Left kidney (tissue), 8 donors: ENCODE measurements at places on chromosomes 16 and 17. TPM values are rescaled to one million over a fixed set of nuclear protein-coding genes. Genes with fewer than 3 reads are reported as not detected.

GRCh38 chr17:4950075-4950745, 709 bp upstream of the ENO3 start:
- no peak for DNase-seq

DNA sequence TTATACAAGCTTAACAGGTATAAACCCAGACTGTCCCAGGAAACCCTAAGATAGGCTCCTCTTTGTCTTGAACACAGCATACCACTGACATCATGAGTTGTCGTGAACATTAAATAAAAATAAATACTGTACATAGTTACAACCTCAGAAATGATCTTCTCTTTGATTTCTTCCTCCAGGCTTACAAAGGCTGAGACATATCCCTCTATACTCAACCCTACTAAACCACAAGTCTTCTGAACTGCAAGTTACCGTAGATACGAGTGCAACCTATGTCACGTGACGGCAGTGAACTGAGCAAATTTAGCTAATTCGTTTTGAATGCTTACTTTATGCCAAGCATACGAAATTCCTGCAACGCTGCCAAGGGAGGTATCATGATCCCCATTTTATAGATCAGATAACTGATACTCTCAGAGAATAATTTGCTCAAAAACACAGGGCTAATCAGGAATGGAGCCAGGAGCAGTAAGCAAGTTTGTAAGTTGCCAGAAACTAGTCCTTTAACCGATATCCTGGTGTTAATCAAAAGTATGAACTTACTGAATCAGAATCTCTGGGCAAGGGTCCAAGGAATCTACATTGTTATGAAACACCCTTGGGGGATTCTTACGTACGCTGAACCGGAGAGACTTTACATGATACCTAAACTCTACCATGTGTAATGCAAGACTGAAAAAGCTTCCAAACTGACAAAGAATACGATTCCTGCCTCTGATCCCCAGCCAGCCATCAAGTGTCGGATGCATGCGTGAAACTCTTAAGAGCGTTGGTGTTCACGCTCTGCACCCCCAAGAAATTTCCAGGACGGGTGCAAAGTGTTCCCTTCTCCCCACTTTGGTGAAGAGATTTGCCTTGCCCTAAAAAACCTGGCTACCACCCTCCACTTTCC, 106.2 kb downstream of the XYLT1 start:
- no peak for DNase-seq

DNA sequence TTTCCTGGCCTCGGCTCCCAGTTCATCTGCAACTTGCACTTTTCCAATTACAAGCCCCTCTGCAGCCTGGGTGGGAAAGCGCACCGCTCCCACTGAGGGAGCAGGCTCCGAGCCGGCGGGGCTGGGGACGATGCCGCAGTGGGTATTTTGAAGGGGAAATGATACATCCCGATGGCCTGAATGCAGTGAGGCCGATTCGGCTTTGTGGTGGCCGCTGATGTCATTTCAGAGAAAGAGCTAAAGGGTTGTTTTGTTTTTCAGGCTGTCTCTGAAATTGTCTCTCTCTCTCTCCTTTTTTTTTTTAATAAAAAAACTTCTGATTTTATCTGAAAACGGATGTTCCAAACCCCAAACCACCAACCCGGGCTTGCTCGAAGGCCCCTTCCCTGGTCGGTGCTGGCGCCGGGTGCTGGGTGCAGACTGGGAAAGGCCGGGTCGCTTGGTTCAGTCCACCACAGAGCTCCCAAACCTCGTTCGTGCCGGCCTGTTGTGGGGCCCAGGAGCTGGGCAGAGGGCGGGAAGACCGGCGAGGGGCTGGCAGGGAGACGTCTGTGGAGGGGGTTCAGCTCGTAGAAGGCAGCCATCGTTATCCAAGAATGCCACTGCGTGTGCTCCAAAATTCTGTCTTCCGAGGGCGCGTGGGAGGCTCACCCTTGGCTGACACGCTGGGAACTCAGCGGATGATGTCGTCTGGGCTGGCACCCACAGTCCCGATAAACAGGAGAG, 102.8 kb downstream of the FOXL1 start:
- DNase-seq = no peak

Gene JPH3
- 0.76 TPM for polyA plus RNA-seq

- no peak for DNase-seq
Measured at GRCh38 chr16:31228206-31228605, 11.3 kb upstream of the PYDC1 start.

DNA sequence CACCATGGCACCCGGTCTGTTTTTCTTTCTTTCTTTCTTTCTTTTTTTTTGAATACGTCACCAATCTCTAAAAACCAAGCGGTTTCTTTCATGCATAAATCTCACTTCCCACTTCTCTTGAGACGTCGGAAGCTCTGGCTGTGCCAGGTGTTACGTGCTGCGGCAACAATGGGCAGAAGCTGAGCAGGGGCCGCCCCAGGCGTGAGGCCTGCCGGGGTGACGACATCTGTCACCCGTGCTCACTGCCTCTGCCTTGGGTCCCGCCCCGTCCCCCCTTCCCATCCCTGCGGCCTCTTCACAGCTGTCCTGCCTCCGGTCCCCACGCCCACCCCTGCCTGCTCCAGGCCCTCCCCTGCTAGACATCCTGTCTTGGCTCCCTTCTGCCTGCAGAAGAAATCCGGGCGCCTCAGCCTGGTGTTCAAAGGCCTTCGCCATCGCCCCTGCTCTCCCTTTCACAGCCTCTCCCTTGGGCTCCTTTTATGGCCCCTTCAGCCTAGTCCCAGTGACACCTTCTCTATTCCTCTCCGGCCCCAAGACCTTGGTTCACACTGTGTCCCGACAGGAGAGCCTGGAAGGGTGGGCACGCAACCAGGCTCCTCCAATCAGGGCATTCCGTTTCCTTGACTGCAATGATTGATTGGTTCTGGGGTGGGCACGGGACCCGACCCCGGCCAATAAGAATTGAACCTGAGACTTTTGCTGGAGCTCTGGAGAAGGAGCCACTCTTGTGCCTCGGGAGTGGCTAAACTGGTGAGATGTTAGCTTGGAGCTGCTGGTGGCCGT, 4.8 kb downstream of the P2RX1 start:
- DNase-seq = no peak

DNA sequence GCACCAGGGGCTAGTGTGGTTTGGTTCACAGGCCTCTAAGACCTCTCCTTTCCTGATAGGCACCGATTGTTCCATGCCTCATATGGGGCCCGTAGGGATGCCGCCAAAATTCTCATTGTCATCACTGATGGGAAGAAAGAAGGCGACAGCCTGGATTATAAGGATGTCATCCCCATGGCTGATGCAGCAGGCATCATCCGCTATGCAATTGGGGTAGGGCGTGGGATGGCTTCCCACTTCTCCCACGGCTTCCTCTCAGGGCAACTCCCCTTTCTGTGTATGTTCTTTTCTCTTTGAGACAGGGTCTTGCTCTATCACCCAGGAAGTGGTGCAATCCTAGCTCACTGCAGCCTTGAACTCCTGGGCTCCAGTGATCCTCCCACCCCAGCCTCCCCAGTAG, 5.3 kb downstream of the ITGAX start:
- DNase-seq = no peak

GRCh38 chr16:23391381-23392222, 61.4 kb downstream of the COG7 start:
- DNase-seq = no peak

DNA sequence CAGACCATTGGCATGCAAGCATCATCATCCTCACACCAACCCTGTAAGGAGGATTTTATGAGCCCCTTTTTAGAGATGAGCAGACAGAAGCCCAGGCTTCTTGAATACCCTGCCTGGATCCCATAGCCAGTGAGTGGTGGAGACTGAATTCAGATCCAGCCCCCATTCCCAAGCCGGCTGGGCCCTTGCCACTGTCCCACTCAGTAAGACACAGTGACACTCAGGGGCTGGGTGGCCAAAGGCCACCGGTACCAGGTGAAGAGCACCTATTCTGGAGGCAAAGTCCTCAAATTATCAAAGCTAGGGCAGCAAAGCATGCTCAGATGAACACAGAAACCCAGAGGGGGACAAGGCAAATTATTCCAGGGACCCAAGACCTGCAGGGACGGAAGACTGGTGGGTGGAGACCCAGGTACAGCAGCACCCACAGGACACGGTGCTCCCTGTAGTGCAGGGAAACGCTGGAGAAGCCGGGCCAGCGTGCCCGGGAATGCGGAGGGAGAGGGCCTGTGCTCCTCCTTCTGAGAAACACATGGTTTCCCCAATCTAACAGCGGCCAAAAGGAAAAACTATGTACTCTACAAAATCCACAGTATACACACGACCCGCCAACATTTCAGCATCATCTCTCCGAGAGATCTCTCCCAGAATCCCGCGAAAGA, 33.2 kb upstream of the CRHR1 start:
- no peak for DNase-seq

DNA sequence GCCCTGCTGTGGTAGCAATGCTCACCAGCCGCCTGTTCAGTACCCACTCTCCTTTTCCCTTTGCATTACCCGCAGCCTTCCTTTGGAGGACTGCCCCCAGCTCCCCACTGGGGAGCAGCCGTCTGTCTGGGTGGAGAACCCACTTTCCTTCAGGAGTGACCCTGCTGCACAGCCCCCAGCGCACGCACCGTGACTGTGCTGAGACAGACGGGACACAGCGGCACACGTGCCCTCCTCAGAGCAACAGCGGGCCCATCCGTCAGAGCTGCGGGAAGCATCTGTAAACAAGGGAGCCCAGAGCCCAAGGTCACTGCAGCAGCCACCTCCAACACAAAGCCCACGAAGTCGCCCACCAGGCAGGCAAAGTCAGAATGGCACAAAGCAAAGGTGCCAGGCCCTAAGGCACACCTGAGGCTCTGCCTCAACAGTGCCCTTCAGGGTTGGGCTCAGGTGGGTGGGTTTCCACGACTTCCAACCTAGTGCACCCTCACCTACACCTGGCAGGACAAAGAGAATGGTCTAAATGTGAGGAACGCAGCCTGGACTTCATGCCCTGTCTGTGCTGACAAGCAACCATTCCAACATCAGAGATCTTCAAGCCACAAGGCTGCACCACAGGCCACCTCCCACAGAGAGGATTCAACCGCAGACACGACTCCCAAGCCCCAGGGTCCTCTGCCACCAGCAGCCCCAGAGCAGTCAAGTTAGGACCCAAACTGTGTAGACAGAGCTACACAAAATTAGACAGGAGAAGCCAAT, 9.9 kb downstream of the AXIN1 start:
- DNase-seq = no peak
